ENCODE measurements at places on chromosomes 13 and 19.

DNA sequence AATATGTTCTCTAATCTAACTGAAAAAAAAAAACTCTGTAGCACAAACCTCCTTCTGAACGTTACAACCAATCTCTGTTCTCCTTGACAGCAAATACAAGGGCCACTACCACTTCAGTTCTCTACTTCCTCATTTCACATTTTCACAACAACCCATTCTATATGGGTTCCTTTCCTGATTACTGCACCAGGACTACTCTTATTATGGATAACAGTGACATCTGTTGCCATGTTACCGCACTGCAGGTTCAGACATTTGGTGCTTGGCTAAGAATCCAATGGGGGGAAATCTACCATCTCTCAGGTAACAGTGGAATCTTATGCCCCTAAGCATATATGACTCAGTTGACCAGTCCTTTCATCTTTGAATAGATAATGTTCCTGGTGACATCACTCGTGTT, 11.6 kb upstream of the FPR3 start:
- no peak for DNase-seq

- peak; percentile 6 for DNase-seq
Measured at GRCh38 chr13:24228852-24229458, 68.4 kb downstream of the SPATA13 start.

GRCh38 chr13:112967686-112968379, 1.2 kb upstream of the MCF2L start:
- DNase-seq, result no peak

DNA sequence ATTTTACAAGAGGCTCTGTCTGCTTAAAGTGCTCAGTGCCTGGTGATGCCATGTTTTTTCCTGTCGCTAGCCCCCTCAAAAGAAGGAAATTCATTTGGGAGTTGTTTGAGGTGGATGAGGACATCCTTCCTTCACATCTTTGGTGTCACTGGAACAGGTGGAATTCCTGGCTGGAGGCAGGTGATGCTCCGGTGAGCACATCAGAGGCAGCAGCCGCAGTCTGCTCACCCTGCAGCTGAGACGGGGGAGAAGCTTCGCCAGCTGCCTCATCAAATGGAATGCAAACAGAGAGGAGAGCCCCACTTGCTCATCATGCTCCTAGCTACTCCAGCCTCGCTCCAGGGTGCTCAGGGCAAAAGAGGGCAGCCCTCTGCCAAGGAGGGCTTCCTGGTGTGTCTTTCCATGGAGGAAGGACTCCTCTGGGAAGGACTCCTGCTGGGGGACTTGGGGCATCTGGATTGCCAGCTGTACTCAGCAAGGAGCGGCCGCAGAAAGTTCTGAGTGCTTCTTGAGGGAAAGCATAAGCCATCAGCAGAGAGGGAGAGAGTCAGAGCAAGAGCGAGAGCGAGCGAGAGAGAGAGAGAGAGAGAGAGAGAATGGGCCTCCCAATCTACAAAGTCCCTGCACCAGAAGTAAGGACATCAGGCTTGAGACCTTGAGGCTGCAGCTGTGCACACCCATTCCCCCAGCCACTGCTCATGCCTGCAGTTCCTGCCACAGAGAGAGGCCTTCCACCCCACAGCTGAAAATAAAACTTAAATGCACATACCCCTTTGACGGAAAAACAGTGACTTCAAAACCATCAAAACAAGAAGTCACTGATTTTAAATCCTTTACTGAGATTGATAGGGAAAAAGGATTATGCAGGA, 74.3 kb upstream of the UBL3 start:
- DNase-seq, result no peak

GRCh38 chr13:53890696-53891095, 862.1 kb downstream of the OLFM4 start:
- no peak for DNase-seq

DNA sequence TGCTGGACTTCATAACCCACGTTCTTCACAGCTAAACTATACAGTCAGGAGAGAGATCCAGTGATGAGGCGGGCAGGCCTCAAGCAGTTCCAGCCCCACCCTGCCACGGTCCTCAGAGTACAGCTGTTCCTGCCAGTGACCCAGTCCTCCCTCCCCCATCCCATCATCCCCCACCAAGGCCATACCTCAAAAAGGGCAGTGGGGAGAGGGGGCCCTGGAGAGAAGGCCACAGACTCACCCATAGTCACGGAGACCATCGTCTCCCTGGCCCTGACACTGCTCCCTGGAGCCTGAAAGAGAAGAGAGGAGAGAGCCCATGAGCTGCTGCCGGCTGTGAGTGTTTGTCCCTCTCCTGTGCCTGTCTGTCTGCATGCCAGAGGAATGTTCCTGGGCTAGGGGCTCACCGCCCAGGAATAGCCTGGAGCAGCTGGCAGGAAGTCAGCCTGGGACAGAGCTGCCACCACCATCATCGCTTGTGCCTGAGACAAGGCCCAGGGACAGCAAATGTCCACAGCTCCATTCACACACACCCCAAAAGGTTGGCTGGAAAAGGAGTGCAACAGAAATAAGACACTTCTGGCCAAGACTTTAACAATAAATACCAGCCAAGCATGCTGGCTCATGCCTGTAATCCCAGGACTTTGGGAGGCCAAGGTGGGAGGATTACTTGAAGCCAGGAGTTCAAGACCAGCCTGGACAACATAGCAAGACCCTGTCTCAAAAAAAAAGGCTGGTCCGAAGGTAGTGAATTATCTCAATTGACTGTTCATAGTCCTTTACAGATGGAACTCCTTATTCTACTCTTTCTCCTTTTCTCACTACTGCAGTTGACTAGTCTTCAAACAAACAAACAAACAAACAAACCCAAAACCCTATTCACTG, 6.4 kb downstream of the C19orf47 start:
- no peak for DNase-seq

- DNase-seq, result no peak
Measured at GRCh38 chr13:42569576-42570344, 4.2 kb upstream of the TNFSF11 start.

GRCh38 chr13:50735071-50735470, 108.4 kb downstream of the DLEU7 start:
- no peak for DNase-seq

GRCh38 chr13:113639616-113640262, 18.3 kb downstream of the ATP4B start:
- no peak for DNase-seq

DNA sequence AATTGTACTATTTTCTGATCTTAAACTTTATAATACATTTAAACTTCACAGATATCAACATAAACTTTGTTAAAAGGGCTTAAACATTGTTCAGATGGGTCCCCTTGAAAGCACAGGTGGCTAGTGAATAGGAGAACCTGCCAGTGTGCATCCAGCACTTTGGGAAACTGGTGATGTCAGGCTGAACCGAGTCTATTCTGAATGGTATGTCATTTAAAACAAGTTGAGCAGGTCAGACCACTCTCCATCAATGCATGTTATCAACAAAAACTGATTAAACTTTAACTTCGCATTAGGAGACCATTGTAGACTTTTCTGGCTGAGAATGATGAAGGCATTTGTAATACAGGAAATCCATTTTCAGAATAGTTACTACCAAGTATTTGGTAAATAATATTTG, 50.1 kb upstream of the FREM2 start:
- DNase-seq, result no peak

DNA sequence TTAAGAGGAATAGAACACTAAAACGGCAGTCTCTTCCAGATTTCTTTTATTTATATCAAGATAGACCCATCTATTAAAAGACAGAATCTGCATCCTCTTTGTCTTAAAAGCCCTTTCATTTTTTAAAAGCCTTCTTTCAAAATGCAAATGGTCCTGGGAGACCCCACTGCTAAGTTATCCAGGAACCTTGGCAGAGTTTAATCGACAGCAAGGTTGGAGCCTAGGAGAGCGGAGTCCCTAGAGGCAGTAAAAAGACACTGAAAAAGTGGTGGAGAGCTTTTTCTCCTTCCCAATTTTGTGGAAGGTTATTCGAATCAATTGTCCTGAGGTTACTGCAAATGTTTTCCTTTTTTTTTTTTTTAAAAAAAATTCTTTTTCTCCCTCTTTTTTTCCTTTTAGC, 294.7 kb downstream of the NALCN start:
- DNase-seq, result no peak

DNA sequence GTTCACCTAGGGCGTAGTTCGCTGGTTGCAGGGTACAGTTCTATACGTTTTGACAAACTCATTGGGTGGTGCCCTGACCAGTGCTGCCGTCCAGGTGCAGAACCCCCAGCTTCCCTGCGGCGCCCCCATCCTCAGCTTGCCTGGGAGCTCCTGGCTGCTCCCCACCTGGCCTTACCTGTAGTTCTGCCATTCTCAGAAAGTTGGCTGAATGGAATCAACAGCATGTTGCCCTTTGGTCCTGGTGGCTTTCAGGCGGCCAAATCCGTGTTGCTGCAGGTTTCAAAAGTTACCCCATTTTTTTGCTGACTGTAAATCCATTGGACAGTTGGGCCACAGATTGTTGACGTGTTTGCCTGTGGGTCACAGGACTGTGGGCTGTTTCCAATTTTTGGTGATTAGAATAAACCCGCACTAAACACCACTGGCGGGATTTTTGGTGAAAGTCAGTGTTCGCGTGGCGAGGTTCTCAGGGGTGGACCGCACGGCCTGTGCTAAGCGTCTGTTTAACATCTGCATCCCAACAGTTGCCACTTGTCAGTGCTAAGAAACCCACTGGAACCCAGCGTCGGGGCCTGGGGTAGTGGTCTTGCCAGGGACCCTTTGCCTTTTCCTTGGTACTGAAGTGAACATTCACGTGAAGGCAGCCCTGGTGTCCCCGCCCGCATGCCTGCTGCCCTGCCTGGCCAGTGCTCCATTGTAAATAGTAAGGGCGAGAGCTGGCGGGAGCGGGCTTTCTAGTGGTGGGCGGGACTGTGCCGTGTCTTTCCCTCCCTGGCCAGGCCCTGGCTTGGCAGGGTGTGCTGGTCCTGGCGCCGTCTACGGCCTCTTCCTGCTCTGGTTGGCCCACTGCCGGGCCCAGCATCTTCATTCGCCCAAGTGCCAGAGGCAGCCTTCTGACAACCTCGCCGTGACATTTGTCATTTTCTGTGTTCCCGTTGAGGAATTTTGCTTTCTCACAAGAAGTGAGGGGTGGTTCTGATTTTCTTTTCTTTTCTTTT, 3.3 kb downstream of the DOT1L start:
- DNase-seq, result peak; percentile 74

DNA sequence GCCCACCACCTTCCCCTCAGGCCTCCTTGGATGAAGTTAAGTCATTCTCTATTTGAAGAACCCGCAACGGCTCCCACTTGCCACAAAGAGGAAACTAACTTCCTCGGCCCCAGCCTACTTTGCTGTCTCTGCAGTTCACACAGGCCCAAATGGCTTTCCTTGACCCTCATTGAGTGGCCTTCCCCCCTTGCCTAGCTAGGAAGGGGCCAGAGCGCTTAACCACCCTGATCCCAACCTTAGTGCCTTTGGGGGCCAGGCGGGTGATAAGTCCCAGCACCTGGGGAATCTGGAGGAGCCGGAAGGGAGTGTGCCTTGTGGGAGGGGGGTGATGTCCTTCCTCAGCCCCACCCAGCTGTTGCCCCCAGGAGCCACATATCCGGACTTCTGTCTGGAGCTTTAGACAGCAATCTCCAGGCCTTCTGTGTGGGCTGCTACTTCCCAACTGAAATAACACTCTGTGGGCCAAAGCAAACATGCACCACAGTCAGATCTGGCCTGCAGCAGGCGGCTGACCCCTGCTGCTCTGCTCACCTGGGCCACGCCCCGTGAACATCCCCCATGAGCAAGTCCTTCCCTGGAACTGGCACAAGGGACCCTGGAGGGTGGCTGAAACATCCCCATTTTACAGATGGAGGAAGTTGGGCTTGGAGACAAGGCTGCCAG, 10.5 kb downstream of the NECTIN2 start:
- DNase-seq, result no peak

DNA sequence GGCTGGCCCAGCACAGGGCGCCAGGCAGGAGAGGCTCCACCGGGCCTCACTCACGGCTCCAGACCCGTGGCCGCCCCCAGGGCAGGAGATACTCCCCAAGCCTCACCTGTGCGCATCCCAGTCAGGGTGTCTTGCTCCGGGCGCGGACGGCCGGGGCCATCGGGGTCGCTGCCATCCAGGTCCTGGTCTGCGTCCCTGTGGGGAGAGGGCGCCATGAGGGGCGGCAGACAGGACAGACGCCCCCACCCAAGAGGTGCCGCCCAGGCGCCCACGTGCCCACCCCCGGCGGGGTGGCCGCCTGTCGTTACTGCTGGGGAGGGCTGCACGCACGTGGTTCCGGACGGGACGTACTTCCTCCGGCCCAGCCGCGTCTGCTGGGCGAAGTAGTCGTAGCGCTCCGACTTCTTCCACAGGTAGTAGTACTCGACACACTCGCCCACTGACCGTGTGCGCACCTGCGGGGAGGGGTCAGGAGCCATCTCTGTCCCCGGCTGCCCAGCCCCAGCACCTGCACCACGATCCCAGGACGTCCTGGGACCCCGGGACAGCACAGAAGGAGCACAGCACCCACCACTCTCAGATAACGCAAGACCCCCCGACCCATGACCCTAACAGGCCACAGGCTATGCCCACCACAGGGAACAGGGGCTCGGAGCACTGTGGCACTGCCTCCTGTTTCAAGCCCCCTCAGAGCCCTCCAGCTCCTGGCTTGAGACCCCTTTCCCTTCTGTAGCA, 17.4 kb upstream of the PLPP2 start:
- no peak for DNase-seq

DNA sequence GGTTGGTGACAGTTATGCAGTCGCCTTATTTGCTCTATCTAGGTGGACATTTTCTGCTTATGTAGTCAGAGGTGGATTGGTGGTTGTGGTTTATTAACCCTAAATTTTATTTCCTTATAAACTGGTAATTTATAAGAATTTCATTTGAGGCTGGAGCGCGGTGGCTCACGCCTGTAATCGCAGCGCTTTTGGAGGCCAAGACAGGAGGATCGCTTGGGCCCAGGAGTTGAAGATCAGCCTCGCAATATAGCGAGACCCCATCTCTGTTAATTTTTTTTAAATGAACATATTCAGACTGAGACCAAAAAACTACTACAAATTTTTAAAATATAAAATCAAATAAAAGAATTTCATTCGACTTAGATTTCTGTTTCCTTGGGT, 810 bp downstream of the ZNF627 start:
- DNase-seq, result no peak

GRCh38 chr13:27827646-27828045, 35.4 kb downstream of the GSX1 start:
- no peak for DNase-seq

DNA sequence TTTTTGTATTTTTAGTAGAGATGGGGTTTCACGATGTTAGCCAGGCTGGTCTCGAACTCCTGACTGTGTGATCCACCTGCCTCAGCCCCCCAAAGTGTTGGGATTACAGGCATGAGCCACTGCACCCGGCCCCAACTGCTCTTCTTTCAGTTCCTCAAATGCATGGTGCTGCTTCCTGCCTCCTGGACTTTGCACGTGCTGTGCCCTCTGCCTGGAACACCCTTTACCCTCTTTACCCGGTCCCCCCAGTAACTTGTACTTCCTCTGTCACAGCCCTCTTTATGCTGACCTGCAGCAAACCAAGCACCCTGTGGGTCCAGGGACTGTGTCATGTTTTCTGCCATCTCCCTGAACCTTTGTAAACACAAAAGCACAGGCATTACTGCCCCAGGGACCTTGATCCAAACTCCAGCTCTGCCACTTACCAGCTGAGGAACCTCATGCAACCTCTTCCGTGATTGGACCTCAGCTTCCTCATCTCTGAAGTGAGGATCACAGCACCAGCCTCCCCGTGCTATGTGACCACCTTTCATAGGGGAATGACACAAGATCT, 3.8 kb downstream of the BLVRB start:
- DNase-seq, result no peak

GRCh38 chr19:48695743-48696352, at the start of gene FUT2:
FUT2 (plus strand) TSS chr19:48695971; CDS start chr19:48702957, 6,986 bp downstream.
- no peak for DNase-seq

GRCh38 chr13:94218537-94218936, 260.9 kb downstream of the DCT start:
- DNase-seq, result no peak
